ENCODE measurements at places on chromosomes 2 and 18. TPM values are rescaled to one million over a fixed set of nuclear protein-coding genes. Genes with fewer than 3 reads are reported as not detected.

GRCh38 chr2:231696004-231696367, 12.3 kb upstream of the PTMA start:
- no peak for DNase-seq

DNA sequence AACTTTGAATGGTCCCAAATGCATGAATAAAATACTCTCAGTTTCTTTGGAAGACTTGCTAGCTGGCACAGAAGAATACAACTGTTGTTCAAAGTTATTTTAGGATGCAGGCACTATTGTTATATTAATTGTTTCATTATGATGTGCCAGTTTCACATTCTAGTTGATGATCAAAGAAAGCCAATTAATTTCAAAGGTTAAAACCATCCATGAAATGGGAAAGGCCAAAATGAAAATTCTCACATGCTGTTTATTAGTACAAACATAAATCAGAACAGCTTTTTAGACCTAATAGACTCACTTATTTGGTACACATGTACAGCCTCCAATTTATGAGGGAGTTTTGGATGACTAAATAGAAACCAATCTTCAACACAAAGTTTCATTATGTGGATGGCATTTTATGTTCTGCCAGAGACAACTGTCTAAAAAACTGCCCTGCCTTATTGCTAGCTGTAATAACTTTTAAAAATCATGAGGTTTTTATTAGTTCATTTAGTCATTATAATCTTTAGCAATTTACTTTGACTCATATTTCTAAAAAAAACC, 42.2 kb downstream of the RFTN2 start:
- DNase-seq: no peak

- no peak for DNase-seq
These were observed 43.0 kb upstream of the FAHD2A start for GRCh38 chr2:95359501-95359930.

Gene SULT1C2
- not detected for total RNA-seq

DNA sequence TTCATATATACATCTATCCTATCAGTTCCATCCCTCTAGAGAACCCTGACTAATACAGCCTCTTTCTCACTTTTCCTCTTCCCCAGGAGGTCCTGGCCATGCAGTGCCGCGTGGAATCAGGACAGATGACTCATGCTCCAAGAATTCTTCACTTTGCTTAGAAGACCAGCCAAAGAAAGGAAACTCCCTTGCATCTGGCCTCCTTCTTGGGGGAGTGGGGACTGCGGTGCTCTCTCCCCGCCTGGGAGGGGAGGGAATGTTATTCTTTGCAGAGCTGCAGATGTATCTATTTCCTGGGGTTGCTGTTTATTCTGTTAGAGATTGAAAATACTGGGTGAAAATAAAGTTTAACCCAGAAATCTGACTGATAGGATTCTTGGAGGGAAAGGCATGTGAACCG, 111.5 kb upstream of the SH3BP4 start:
- peak; percentile 87 for DNase-seq

DNA sequence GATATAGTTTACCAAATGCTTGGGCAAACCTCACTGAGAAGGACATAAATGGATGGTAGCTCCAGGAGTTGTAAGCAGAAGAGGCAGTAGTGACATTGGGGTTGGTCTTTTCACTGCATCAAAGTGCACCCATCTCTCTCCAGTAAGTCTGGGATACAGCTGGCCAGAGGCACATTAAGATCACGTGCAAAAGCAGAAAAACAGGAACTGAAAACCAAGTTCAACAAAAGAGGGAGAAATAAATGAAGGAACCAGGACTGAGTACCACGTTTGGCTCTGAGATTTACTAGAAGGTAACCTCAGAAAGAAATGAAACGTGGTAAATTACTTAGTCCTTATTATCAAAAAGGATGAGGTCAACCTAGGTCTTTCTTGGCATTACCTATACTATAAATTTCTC, 259.2 kb downstream of the OSR1 start:
- no peak for DNase-seq

Gene RTP5
- total RNA-seq: not detected

GRCh38 chr2:219823574-219823973, 196.1 kb downstream of the SLC4A3 start:
- no peak for DNase-seq

GRCh38 chr2:207619764-207620203, 5.4 kb downstream of the METTL21A start:
- DNase-seq: no peak

Gene GTF2A1L
- total RNA-seq: 0.74 TPM

DNA sequence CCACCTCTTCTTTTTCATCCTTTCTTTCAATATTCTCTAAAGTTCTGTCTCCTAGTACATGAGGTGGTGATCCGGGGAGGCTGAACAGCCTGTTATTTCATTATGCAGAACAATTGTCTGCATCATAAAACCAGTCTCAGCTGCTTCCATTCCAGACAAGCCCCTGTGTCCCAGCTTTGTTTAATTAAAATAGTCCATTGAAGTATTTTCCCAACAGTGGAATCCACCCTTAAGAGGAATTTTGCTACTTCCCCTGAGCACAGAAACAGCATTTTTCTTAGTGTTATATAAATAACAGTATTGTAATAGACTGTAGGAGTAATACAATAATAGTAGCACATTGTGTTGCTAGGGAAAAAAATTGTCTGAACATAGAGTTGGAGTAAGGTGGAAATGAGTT, 395.4 kb upstream of the TCF4 start:
- no peak for DNase-seq

DNA sequence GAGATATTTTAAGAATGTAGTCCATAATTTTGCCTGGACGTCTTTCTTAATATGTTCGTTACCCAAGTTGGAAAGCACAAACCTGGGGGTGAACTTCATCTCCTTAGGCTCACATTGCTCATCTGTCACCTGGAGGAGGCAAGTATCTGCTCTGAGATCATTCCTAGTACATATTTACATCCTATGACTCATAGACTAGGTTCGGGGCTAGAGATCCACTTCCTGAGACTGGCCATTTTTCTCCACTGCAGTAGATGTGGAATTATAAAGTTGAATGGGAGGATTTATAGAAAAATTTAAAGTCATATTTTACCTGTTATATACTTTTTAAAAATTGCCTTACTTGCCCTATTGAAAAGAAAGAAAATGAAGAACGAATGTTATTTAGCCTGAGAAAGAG, 77.5 kb upstream of the PROKR1 start:
- no peak for DNase-seq

- no peak for DNase-seq
These were observed 20.0 kb downstream of the CCDC138 start for GRCh38 chr2:108806371-108807113.

Gene GBX2
- total RNA-seq: 6.4 TPM

GRCh38 chr2:144523596-144524117, 3.7 kb upstream of the ZEB2 start:
- no peak for DNase-seq

DNA sequence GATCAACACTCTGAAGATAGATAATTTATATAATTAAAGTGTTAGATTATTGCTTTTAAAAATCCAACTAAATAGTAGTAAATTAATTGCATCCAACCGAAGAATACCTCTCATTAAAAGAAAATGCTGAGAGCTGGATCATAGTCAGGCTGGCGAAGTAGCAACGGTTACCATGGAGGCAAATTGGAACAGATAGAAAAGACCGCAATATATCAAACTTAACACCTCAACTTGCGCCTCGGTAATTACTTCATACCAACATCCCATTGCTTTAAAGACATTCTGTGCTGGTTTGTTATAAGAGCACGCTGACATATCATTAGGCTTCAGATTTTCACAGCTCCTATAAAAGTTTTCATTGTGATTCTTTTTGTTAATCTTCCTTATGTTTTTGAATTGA, 183.8 kb upstream of the ZC3H15 start:
- no peak for DNase-seq

Gene PCARE
- not detected for total RNA-seq

DNA sequence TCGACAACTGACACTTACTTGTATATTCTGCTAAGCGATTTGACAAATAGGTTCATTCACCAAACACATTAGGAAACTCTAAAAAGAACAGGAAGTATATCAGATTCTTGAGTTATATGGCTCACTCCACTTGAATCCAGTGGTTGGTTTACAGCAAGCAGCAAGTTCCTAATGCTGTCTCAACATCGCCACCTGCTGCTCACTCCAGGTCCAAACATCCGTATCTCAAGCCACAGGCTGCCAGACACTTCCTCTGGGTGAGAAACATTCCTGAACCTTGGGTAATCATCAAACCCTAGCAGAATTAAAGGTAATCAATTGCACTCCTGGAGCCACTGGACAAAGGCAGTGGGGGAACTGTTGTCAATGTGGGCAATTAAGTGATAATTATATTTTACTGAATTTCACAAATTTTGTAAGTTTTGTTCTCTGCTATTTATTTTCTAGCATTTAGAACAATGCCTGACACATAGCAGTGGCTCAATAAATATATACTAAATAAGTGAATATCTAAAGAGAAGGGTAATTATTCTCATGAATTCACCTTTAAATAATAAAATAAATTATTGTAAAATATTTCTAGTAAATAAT, 107.1 kb upstream of the TTN start:
- peak; percentile 68 for DNase-seq

Gene TNP1
- not detected for total RNA-seq

GRCh38 chr2:128543646-128544045, 225.0 kb upstream of the HS6ST1 start:
- DNase-seq: no peak
